ENCODE measurements at places on chromosomes 5 and 9. TPM values are rescaled to one million over a fixed set of nuclear protein-coding genes. Genes with fewer than 3 reads are reported as not detected.
A peak's percentile ranks its signal among the peaks of the same experiment; 100 is the strongest.

Gene NSUN2
- total RNA-seq, result 73.1 TPM

Gene PCDHGA12
- total RNA-seq, result 0.10 TPM

DNA sequence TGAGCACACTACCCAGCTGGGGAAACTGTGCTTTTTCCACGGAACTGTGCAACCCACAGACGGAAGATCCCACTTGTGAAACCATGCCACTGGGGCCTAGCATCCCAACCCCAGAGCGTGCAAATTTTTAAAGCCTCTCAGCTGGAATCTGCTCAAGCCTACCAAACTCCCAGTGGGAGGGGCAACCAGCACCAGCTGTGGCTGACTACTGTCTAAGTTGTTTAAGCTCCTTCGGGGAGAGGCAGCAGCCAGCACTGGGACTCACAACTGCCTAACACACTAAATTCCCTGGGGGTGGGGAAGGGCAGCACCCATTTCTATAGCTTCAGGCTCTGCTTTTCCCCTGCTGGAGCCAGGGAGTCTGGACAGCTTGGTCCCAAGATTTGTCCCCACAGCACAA lies 287.6 kb upstream of the MSX2 start:
- DNase-seq, result no peak

DNA sequence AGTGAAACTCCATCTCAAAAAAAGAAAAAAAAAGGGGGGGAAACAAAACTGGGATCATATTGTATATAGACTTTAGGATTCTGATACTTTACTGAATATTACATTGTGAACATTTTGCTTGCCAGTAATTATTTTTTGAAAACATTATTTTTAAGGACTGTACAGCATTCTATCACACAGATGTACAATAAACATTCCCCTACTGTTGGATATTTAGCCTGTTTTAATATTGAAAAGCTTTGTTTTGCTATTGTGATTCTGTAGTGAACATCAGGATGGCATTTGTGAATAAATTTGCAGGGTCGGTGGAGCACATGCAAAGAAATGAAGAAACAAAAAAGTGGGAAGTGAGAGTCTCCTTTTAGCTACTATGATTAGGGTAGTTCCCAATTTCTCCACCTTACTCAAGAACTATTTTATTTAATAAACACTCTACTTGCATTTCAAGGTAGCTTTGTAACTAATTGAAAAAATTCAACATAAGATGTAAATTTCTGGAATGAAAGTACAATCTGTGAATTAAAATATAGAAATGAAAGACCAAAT lies 18.7 kb downstream of the RASGRF2 start:
- no peak for DNase-seq

DNA sequence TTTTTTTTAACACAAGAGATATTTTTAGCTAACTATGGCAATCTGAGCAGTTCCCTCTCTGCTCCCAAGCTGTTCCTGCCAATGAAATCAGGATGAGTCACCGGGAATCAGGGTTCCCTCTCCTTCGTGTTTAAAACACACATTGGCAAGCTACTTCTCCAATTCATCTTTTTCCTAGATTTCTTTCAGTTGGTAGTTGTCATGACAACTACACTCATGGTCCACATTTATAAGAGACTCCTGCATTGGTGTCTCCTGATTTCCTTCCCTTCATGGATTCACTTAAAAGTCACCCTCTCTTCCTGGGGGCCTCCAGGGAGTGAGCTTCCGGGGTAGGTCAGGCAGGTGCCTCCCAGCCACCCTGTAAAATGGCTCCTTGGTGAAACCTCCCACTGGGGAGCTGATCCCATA lies 72.3 kb upstream of the NIPAL4 start:
- no peak for DNase-seq

GRCh38 chr5:80591352-80591751 lies 21.3 kb upstream of the ANKRD34B start:
- DNase-seq, result no peak

DNA sequence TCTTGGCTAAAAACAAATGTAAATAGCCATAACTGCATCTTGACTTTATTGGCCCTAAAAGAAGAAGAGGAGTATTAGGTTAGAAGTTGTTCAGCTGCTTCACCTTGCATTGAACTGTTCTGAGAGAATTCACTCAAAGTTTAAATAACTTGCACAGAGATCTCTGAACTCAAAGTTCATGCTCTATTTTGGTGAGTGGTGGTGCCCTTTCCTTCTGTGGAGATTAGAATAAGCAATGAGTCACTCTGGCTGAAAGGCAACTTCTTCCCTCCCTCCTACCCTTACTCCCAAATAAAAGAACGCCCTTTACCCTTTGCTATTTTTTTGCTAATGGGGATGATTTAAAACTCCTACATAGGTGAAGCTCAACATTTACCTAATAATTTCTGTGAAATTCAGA lies 48.9 kb downstream of the ERMP1 start:
- no peak for DNase-seq

DNA sequence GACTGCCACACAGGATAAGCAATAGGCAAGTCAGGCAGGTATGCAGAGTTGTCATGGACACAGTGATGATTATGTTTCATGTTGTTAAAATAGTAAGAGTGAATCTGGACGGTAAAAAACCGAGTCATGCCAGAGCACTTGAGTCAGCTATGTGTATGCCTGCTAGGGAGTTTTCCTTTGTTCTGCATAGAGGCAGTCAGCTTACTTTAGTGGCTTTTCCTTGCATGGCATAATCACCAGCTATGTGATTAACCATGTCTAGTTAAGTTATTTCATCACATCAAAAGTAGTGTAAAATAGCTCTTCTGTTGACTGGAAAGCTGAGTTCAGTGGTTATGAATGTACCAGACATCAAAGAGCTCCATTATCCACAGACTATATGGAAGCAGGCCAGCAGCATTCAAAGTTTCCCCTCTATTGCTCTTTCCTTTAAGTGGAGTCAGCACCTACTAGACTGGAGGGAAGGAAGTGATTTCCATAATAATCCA lies 989.8 kb downstream of the TLE1 start:
- DNase-seq, result peak; percentile 2

DNA sequence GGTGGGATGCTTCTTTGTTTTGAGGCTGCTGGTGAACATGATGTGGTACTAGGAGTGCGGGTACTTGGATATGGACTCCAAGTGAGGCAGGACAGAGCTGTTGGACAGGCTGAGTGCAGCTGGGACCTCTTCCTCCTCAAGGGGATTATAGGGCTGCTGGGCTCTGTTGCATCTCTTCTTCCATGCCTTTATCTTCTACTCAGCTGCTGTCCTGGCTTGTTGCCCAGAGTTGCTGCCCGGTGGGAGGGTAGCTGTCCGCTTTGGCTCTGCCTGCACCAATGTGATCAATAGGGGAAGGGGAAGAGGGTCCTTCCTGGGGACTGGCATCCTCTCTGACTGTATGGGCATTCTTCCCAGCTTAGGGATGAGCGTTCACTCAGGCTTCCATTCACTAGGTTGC lies 1217.9 kb upstream of the ACO1 start:
- DNase-seq, result no peak

DNA sequence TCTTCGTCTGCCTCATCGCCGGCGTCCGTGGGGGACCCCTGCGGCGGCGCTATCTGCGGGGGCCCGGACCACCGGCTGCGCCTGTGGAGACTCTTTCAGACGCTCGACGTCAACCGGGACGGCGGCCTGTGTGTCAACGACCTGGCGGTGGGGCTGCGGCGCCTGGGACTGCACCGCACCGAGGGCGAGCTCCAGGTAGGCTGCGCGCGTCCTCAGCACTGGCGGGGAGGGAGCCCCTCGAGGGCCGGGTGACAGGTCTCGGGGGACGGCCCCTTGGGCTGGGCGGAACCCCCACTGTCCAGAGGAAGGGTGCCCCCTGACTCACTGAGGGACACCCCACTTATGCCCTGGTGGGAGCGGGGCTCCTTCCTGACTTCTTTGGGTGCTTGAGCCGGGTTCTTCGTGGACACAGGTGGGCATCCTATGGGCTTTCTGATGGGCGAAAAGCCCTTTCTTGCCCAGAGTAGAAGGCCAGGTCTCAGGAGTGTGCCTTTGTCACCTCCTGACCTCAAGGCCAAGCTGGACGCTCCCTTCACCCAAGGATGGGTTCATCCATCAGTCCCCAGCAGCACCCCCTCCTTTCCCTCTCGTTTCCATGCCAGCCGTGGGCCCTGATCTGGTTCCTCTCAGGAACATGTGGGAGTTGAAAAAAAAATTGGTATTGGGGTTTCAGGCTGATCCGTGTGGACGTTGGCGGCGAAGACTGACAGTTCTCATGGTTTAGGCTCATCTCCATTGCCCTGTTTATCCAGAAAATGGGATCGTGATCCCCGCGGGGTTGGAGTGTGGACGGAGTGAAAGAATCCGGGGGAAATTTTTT lies 564 bp downstream of the SLC25A25 start:
- peak; percentile 75 for DNase-seq

Gene PCDHGA3
- not detected for total RNA-seq

DNA sequence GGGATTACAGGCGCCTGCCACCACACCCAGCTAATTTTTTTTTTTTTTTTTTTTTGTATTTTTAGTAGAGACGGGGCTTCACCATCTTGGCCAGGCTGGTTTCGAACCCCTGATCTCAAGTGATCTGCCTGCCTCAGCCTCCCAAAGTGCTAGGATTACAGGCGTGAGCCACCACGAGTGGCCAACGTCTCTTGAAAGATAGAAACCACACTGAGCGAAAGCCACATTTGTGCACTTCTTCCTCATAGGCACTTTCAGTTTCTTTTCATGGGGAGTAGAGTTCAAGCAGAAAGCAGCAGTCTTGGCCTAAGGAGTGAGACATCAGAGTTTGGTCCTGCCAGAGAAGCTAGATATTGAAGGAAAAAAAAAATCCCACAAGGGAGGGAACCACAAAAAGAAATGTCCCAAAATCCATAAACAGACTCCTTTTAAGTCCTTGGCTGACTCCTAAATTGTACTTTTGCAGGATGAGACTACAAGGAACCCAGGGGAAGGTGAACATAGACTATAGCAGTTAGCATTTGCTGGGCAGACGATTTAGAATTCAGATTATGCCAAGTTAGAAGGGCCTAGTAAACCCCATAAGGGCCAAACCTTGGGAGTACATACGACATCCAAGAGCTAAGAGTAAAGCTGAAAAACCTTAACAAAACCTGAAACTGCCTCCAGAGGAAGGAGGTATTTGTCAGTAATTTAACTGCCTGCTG lies 43.9 kb upstream of the GLIPR2 start:
- DNase-seq, result no peak

DNA sequence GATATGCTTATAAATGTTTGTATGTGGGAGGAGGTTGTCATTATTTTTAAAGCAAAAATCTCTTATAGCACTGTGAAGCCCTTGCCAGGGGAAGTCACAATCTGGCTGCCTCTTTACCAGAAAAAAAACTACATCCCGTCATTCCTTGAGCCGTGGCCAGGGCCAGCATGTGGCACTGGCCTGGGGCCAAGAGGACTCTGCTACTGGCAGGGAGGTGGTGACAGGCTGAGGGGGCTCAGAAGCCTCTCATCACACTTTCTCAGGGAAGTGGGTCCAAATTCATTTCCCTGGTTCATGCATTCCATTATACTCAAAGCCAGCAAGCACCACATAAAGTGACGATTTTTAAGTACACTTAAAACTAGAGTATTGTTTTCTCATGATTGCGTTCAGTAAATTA lies 457.3 kb downstream of the ZNF608 start:
- DNase-seq, result no peak

DNA sequence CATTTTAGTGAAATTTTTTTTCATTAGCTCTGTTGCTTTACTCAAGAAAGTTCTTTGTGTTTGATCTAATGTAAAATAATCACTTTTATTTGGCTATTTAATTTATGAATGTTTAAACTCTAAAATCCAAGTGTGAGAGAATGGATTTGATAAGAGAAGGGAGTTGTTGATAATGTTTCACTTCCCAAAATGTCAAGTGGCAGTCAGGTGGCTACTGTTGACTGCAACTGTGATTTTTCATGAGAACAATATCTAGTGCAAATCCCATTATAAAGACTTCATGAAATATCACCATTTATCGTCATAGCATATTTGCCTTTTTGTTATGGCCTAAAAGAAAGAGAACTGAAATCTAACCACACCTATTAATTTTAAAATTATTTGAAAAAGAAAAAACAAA lies 118.3 kb upstream of the SNX2 start:
- no peak for DNase-seq

- no peak for DNase-seq
Measured at GRCh38 chr5:103186152-103186551, 66.1 kb downstream of the PPIP5K2 start.

- no peak for DNase-seq
Measured at GRCh38 chr5:7415123-7415522, 19.2 kb downstream of the ADCY2 start.

Gene PTGS1
- 0.69 TPM for total RNA-seq

Gene SLC45A2
- not detected for total RNA-seq

Gene DELE1
- total RNA-seq, result 83.1 TPM

DNA sequence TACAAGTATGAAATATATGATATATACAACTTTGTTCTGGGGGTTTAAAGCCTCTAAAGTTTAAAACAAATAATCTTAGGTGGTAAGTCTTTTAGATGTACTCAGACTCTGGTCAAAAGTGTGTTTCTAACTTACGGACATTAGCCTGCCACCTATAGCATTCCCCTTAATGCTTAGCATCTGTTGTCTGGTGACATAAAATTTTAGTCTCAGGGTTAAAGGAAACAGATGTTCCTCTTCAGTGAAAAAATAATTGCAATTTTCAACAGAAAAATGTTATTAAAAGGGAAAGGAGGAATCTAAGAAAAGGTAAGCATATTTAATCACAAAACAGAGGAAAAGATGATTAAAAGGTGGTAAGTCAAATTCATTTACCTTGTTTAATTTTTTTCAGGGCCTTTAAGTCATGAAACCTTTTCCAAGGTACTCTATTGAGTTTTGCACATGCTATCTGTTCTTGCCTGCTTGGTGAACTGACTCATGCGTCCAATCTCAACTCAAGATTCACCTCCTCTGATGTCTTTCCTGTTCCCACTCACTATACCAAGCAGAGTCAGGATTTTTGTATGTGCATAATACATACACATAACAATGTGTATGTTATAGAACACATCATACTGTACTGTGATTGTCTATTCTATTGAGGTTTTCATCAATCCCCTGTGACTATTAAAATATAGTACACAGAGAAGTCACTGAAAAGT lies 7.9 kb downstream of the TMEM167A start:
- DNase-seq, result no peak

DNA sequence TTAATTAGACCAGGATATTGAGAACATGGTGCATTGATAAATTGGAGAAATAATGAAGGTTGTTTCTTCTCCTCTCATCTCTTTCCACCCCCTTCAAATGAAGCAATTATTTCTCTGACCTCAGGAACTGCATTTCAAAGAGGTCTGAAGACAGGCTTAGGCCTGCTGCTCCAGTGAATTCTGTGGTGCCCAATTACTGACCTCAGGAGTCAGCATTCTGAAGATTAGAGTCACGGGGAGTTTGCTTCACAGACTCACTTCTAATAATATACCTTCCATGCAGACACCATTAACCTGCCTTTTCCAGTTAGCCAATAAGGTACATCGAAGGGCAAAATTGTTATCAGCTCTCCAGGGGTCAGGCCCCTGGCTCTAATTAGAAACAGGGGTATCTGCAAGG lies 270.9 kb downstream of the GAS1 start:
- DNase-seq, result no peak

DNA sequence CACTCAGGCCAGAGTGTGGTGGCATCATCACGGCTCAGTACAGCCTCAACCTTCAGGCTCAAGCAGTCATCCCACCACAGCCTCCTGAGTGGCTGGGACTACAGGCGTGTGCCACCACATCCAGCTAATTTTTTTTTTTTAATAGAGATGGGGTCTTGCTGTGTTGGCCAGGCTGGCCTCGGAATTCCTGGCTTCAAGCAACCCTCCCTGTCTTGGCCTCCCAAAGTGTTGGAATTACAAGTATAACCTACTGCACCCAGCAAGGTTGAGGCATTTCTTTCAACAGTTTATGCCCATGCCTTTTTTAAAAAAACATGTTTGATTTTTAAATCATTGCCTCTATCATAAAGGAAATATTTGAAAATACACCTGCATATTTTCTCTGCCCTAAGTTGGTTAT lies 2.8 kb downstream of the RARS1 start:
- no peak for DNase-seq

Gene GPX3
- total RNA-seq, result 39.8 TPM

Measured in H7 (cell line).